ENCODE measurements at places on chromosomes 2 and 18.
A peak's percentile ranks its signal among the peaks of the same experiment; 100 is the strongest.

DNA sequence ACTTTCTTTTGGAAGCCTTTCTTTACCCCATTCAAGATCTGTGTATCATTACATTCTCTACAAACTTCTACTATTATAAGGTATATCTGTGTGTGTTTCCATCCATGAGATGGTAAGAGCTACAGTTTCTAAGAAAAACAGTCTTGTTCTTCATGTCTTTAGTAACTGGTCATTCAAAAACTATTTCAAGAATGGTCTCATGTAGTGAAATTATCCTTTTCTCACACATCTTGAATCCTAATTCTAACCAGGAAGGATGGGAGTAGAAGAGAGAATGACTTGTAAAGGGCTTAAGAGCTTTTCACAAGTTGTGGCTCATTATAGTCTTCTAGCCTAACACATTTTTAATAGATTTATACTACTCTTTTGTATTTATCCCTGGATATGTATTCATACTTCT lies 47.3 kb downstream of the ROCK1 start:
- no peak for DNase-seq

GRCh38 chr2:163455815-163456214 lies 280.0 kb downstream of the FIGN start:
- no peak for DNase-seq

DNA sequence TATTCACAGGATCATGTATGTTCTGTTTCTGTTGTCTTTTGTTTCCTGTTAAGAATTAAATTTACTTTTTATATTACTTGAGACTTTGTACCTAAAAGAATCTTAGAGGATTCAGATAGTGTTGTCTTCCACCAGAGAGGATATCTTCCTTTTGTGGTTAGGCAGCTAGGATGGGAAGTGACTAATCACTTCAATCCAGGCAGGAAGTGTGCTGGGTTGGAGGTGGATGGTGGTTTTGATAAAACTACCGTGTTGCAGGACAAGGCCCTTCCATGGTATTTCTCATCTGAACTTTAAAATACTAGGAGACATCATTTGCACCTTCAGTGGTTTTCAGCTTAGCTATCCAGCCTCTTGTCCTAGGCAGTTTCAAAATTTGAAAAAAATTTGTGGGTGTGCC lies 728.6 kb upstream of the CDH2 start:
- no peak for DNase-seq

DNA sequence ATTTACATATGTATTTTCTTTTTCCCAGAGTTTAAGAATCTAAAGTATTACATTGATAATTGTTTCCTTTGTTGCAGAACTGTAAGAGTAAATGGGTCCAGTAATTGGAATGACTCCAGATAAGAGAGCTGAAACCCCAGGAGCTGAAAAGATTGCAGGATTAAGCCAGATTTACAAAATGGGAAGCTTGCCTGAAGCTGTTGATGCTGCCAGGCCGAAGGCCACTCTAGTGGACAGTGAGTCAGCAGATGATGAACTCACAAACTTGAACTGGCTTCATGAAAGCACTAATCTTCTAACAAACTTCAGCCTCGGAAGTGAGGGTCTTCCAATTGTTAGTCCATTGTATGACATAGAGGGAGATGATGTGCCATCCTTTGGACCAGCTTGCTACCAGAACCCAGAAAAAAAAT lies 183.8 kb upstream of the STON1 start:
- no peak for DNase-seq

- peak; percentile 79 for DNase-seq
These were observed 2.4 kb downstream of the FHL2 start for GRCh38 chr2:105396254-105397024.

DNA sequence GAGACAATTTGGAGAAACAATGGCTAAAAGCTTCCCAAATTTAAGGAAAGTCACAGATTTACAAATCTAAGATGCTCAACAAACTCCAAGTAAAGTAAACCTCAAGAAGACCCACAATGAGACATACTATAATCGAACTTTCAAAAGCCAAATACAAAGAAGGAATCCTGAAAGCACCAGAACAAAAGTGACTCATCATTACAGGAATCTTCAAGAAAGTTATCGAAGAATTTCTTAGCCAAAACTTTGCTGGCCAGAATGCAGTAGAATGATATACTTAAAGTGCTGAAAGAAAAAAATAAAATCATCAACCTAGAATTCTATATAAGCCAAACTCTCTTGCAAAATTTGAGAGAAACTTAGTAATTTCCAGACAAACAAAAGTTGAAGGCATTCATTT lies 106.5 kb upstream of the TMEM200C start:
- DNase-seq = no peak

DNA sequence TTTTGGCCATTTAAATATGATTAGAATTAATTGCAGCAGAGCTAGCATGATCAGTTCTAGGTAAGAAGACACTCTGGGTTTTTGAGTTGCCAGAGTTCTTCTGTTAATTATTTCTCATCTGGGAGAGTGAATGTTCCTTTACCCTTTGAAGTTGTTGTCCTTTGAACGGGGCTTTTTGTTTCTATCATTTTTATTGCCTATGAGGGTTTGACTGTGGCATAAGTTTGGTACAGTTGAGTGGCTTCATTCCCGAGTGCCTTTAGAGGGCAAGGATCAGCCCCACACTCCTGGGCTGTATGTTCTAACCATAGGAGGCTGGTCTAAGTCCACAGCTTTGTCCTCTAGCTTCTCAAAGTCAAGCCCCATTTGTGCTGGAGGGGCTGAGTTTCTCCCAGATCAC lies 804.3 kb downstream of the KCNJ3 start:
- no peak for DNase-seq

DNA sequence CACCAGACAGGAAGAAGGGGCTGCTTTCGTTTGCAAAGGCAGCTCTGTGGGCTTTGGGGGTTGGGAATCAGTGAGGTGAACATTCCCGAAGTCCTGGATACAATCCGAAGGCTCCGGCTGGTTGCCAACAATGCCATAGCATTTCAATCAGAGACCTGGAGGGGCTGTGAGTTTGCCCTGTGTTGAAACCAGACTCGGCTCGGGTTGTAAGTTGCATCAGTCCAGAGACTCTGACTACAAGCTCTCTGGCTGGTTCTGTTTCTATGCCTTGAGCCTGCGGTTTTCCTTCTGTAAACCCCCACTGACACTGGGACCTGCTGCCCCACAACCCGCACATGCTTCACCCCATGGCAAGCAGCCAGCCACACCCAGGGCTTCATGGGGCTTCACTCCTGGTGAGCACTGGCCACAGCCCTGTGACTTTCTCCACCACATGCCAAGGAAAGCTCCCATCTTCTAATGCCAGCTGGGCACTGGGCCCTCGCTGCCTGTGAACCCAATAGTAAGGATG lies 85.7 kb upstream of the ODC1 start:
- no peak for DNase-seq

GRCh38 chr18:34695310-34695709 lies 14.8 kb upstream of the DTNA start:
- no peak for DNase-seq

- DNase-seq = no peak
These were observed 465.5 kb upstream of the FSHR start for GRCh38 chr2:49619804-49620203.

GRCh38 chr18:64322189-64322588 lies 173.3 kb upstream of the LINC00305 start:
- DNase-seq = no peak

DNA sequence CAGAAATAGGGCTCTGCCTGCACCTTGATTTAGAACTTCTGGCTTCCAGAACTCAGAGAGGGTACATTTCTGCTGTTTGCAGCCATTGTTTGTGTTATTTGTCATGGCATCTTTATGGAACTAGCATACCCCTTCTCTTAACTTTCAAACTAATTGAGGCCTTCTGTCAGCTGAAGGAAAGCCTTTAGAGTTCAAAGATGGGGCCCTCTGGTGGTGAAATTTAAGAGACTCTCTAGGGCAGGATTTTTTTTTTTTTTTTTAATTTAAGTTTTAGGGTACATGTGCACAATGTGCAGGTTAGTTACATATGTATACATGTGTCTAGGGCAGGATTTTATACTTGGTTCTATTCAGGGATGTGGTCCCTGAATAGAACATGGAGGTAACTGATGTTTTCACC lies 260.6 kb upstream of the LINC00305 start:
- no peak for DNase-seq

DNA sequence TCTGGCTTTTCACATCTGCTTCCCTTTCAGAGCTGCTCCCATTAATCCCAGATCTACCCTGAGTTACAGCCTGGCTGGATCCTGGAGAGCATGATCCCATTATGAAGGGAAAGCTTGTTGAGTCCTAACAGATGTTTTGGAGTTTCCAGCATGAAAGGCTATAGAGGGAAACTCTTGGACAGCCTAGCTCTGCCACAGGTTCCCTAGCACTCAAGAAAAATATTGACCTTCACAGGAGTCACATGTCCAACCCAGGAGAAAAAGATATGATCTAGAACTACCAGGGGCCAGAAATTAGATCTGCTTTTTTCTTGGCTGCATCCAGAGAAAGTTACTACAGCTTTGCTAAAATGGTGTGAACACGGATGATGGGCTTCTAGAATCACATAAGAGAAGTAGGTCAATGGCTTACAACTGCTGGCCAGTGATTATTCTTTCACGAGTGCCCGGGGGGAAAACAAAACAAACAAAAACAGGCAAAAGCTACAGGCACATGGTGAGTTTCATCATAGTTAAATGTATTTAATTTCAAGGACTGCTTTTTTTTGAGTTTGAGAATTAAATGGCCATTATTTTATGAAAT lies 15.9 kb downstream of the CCDC93 start:
- no peak for DNase-seq

Data from activated CD4-positive, alpha-beta T cell treated with anti-CD3 and anti-CD28 coated beads for 48 hours (primary cell).